NCI-H1417 treated with DMSO at 0.1 percent for 48 hours (cell line): ENCODE measurements at places on chromosomes 1 and 21.

- no peak for DNase-seq
Measured at GRCh38 chr1:29524285-29525065, 288.2 kb downstream of the PTPRU start.

GRCh38 chr1:41672641-41673361, 188.3 kb upstream of the EDN2 start:
- no peak for DNase-seq

- DNase-seq, result no peak
Measured at GRCh38 chr1:223747838-223748335, 35.5 kb downstream of the CAPN2 start.

DNA sequence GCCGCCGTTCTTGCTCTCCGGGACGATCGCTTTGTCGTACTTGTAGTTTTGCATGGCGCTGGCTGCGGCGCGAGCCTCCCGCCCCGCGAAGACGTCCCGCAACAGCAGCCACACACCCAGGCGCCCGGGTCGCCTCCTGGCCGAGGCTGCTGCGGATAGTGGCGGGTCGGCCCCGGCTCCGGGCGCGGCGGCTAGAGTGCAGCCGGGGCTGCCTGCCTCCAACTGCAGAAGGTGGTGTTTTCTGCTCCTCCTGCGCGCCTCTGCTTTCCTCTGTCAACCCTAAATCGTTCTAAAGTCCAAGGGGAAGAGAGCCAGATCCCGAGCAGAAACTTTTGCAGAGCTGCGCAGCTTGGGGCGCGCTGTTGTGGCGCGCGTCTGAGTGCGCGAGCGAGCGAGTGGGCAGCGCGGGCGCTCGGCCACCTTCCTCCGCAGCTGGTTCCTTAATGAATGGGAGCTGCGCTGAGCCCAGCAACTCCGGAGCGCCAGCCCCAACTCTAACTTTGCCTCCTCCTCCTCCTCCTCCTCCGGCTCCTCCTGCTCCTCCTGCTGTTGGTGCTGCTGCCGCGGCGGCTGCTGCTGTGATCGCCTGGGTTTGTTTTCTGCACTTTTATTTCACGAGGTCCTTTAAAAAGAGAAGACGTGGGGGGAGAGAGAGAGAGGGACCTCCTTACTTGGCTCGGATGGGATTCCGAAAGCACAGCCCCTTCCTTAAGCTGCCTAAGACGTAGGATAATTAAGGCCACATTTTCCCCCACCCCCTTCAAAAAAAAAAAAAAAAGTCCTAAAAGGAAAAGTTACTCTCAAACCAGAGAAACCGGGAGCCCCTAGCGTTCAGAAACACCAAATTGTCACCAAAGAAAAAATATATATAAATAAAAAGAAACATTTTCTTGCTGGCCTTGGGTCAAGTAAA, at the start of gene PLPP3:
PLPP3 (minus strand) TSS at position 601 of the 913 bp plus-strand sequence; CDS start at position 54, 547 bp downstream.
- no peak for DNase-seq

GRCh38 chr1:48448932-48449331, 23.1 kb downstream of the SPATA6 start:
- DNase-seq, result no peak

DNA sequence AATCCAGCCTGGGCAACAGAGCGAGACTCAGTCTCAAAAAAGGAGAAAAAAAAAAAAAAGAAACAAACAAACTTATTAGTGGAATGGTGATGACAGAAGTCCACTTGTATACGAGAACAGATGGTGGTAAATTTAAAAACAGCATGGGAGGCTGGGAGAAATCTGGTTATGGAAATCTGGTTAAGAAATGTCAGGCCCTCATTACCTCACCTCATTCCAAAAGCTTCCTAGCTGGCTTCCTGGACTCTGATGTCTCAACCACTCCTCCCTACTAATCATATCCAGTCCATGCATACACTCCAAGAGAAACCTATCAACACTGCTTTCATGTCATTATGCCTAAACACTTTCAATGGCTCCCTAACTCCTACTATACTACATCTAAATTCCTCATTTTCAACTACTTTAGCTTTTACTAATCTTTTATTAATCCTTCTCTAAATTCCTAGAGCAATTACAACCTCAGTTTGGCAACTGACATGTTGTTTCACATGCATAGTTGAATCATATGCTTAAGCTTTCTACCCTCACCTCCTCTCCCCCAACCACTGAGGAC, 52.9 kb downstream of the FOXJ3 start:
- no peak for DNase-seq
